ENCODE measurements at places on chromosomes 11 and 22.

DNA sequence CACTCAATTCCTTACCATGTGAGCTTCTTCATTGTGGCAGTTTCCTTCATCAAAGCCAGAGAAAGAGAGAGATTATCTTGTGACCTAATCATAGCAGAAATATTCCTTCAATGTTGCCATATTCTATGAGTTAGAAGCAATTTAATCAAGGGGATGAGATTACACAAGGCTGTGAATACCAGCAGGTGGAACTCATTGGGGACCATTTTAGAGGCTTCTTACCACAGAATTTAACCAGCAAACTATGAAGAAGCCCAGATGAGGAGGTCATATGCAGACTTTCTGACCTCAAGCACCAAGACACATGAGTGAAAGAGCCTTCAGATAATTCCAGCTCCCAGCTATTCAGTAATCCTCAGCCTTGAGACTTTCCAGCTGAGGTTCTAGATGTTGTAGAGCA is 51.3 kb downstream of the ADM start:
- DNase-seq, result no peak

GRCh38 chr11:68842427-68843051 is 823 bp upstream of the CPT1A start:
- DNase-seq, result no peak

- no peak for DNase-seq
These were observed 113.0 kb downstream of the ADAMTS15 start for GRCh38 chr11:130561441-130561881.

DNA sequence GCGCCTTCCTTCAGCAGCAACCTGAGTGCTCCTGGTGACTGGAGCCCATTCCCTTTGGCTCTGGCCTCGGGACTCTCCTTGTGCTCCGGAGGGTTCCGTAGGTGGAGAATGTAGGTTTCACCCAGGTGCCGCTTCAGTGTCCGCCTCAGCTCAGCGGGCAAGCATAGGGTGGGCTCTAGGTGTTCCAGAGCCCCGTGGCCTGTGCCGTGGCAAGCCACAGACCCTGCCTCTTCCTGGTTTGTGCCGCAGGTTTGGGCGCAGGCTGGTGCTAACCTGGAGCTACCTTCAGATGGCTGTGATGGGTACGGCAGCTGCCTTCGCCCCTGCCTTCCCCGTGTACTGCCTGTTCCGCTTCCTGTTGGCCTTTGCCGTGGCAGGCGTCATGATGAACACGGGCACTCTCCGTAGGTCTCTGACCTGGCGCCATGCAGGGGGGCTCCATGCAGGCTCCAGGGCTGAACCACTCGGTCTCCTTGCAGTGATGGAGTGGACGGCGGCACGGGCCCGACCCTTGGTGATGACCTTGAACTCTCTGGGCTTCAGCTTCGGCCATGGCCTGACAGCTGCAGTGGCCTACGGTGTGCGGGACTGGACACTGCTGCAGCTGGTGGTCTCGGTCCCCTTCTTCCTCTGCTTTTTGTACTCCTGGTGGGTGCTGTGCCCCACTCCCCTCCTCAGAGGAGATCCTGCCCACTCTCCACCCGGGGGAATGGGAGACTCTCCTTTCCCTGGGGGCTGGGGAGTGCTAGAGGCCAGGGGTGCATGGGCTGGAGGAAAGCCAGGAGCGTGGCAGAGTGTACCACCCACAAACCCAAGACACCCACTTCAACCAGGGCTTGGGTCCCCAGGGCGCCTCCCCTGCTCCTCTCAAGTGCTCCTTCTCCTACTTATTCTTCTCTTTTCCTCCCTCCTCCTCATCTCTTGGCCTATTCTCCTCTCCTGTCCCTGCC is 2.4 kb downstream of the SLC22A12 start:
- DNase-seq, result no peak

DNA sequence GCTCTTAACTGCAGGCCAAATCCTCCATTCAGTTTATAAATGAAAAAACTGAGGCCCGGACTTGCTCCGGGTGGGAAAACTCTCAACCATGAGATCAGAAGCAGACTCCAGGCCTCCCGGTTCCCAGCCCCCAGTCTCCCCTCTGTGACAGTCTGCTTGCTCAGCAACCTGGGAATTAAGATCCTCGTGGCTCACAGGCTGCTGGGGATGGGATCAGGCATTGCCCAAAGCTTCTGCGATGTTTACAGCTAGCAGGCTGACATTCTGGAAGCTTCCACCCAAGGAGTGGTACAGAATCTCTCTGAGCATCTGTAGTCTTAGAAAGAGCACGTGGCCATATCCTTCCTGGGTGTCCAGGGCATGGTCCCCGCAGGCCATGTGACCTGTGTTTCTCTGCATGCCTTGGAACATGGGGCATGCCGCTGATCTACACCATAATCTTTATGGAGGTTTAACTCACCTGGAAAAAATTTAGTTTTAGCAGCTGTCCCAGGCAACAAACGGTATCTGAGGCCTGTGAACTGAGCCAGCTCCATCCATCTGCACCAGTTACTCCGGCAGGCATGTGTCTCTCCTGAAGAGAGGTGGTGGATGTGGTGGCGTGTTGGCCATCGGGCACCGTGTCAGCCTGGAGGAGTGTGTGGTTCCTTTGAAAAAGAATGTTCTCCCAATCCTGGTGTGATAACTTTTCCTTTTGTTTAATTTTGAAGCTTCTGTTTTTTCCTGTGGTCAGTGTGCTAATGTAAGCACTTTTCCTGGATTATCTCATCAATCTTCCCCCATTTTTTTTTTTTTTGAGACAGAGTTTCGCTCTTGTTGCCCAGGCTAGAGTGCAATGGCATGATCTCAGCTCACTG is 7.9 kb downstream of the FBLN1 start:
- DNase-seq, result no peak

DNA sequence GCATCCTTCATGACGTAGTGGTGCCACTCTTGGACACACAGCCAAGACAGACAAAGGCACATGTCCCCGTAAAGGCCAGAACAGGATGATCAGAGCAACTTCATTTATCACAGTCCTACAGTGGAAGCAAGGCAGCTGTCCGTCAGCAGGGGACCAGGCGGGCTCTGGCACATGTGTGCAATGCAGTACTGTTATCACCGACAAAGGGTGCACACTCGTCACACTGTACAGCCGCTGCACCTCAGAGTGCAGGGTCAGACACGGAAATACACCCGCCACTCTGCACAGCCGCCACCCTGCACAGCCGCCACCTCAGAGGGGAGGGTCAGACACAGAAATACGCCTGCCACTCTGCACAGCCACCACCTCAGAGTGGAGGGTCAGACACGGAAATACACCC is 13.4 kb upstream of the IL17REL start:
- no peak for DNase-seq

DNA sequence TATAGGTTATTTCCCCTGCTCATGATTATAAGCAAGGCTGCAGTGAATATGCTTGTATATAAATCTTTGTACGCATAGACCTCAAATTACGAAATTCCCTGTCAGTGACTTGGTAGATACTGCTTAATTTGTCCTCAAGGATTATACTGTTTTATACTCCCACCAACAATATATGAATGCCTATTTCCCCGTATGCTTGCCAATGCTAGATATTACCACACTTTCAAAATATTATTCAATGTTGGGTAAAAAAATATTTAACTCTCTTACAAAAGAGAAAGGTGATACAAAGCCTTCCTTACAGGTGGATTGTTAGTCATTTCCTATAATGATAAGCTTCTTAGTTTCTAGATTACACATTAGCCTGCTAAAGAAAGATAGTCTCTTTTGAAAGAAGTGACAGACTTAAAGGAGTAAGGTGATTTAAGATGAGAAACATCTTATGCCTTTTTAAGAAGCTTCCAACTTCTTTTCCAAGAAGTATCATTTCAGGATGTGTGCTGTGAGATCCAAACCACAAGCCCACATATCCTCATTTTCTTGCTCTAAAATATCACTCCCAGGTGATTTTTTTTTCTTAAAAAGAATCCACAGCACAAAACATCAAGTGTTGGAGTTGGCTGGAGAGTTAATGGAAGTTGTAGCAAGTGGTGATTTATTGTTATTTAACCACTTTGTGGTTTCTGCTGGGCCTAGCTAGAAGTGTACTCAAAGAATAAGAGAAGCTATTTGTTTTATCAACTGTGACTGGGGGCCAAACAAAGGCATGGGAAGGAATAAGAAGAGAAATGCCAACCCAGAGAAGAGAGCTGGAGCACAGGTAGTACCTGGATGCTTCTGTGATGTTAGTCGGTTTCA is 59.2 kb downstream of the BARX2 start:
- DNase-seq, result no peak

DNA sequence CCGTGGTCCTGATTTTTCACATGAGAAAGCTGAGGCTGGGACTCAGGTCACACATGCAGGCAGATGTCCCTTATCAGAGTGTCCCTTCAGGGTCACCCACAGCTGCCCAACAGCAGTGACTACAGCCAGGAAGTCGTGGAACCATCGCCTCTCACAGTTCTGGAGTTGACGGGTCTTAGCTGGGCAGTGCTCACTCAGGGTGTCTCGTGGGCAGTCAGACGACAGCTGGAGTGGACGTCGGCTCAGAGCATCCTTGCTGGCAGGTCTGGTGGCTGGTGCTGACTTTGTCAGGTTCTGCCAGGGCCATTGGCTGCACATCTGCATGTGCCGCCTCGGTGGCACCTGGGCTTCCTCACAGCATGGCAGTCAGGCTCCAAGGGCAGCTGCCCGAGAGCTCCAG is 35.6 kb upstream of the TH start:
- DNase-seq, result no peak

GRCh38 chr11:103798026-103798425 is 238.4 kb upstream of the DDI1 start:
- no peak for DNase-seq

DNA sequence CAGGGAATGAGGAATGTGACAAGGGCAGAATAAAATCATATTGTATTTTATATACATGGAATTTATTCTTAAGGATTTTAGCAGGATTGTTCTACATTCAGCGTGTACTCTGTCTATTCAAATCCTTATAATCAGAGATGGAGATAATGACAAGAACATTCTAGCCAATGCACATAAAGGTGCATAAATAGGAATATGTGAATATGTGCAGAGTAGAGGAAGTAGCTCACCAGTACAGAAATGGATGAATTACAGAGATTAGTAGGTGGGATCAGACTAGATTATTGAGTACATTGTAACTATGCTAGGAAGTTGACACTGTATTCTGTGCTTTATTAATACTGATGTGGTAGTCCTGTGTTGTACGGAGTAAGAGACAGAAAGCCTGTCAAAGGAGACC is 1308.8 kb downstream of the FAM181B start:
- no peak for DNase-seq

DNA sequence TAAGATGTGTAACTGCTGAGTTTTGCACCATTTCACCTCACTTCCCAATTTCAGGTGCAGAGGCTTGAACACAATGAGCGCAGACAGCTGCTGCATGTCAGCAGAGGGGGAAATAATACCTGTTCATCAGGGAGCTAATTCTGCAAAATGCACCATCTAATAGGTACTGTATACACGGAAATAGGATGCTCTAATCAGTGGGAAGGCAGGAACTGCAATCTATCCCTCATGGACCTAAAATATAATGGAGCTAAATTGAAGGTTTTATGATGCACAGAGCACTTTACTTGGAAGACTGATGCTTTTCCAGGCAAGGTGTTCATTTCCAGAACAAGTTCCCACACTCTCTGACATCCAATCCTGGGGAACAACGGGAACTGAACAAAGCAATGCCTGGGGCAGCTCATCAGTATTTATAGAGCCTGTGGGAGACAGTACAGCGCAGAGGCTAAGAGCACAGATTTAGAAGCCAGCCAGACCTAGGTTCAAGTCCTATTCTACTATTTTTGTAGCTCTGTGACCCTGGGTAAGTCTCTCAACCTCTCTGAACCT is 78.5 kb downstream of the TENM4 start:
- DNase-seq, result no peak

All from hypothalamus (tissue), 51 donors.